Left ventricle myocardium inferior (tissue), 1 donor: ENCODE measurements at places on chromosomes 13 and 19. TPM values are rescaled to one million over a fixed set of nuclear protein-coding genes. Genes with fewer than 3 reads are reported as not detected.

DNA sequence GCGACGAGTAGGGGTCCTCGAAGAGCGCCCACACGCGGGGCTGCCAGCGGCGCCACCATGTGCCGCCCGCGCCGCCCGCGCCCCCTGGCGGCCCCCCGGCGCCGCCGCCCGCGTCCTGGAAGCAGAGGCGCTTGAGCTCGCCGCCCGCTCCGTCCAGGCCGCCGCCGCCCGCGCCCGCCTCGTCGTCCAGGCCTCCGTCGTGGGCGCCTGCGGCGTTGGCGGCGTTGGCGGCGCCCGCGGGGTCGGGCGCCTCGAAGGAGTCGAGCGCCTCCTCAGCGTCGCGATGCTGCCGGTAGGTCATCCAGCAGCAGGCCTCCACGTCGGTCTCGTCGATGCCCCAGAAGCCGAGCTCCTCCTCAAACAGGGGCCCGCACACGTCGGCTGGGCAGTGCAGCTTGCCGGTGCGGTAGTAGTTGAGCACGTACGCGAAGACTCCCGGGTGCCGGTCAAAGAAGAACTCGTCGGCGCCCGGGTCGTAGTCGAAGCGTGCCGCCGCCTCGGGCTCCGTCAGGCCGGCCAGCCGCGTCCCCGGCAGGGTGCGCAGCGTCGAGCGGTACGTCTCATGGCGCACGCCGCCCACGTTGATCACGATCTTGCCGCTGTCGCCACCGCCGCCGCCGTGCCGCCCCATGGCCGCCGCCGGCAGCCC, 829 bp downstream of the KCNC3 start:
- H3K27me3 ChIP-seq: peaks cover 74% of the 10 kb centered on the region
- H3K4me3 ChIP-seq: peak overlapping the region; percentile 62
- DNase-seq: no peak

- H3K27ac ChIP-seq: no peak overlapping the region
- no peaks in the 10 kb centered on the region for H3K36me3 ChIP-seq
These were observed 16.0 kb downstream of the CAMSAP3 start for GRCh38 chr19:7611541-7612279.

GRCh38 chr19:1521636-1522035, 2.2 kb upstream of the PLK5 start:
- H3K27me3 ChIP-seq: peaks cover 53% of the 10 kb centered on the region
- H3K4me1 ChIP-seq: peaks cover 13% of the 10 kb centered on the region
- DNase-seq: peak; percentile 46
- peak overlapping the region; percentile 54 for H3K27ac ChIP-seq
- H3K36me3 ChIP-seq: no peaks in the 10 kb centered on the region

DNA sequence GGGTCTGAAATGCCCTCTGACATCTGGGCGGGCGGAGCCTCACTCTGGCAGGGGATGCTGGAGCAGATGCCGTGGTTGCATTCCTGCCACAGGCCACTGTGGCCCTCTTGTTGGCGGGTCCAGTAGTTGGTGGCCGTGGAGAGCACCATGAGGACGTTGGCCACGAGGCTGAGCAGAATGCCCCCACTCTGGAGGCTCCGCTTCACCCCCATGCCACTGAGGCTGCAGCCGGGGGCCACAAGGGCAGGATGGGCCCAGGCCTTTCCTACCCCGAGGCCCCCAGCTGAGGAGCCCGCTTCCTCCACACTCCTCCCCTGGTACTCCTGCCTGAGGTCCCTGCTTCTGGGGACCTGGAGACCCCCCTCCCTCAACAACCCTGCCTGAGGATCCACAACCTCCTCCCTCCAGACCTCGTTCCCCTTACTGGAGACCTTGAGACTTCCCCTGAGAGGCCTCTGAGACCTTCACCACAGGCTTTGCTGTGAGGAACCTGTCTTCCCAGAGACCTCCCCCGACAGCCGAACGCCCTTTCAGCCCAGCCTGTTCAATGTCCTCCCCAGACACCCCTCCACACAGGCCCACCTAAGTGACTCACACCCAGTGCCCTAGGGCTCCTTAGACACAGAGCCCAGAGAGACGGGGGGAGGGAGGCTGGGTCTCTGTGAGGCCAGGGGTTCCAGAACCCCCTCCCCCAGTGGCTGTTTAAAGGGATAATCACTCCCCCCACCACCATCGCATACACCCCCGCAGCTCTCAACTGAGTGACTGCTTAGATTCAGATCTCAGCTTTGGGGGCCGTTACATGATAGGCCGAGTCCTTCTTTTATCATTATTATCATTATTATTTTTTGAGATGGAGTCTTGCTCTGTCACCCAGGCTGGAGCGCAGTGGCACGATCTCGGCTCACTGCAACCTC, at the start of gene CLDND2:
TSS of gene CLDND2 (minus strand) at position 638 of the 917 bp plus-strand sequence. CDS start at position 212, 426 bp downstream.
- no peaks in the 10 kb centered on the region for H3K27me3 ChIP-seq
- H3K4me3 ChIP-seq: peak within 1 kb of the TSS; percentile 86
- H3K4me1 ChIP-seq: peaks cover 42% of the 10 kb centered on the region
- no peaks in the 10 kb centered on the region for H3K36me3 ChIP-seq
- no peak for DNase-seq
- H3K27ac ChIP-seq: peak within 1 kb of the TSS; percentile 97

- no peak for DNase-seq
- no peaks in the 10 kb centered on the region for H3K4me1 ChIP-seq
- no peaks in the 10 kb centered on the region for H3K36me3 ChIP-seq
These were observed 5.2 kb upstream of the C3 start for GRCh38 chr19:6725513-6726231.

DNA sequence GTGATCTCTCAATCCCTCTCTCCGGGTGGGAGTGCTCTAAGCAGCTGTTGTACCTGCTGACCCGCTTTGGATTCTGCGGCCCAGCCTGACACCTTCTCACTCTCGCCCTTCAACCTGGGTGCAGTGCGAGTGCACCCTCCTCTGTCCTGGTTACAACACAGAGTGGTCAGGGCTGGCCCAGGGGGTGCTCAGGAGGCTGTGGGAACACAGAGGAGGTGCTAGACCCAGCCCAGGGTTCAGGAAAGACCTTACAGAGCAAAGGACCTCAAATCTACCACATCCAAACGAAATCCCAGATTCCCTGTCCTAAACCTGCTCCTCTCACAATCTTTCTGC, 23.7 kb downstream of the ZNF175 start:
- peaks cover 22% of the 10 kb centered on the region for H3K4me1 ChIP-seq
- H3K36me3 ChIP-seq: no peaks in the 10 kb centered on the region
- H3K27me3 ChIP-seq: peaks cover 28% of the 10 kb centered on the region
- peak overlapping the region; percentile 55 for H3K27ac ChIP-seq
- DNase-seq: no peak
- H3K4me3 ChIP-seq: peak overlapping the region; percentile 78

DNA sequence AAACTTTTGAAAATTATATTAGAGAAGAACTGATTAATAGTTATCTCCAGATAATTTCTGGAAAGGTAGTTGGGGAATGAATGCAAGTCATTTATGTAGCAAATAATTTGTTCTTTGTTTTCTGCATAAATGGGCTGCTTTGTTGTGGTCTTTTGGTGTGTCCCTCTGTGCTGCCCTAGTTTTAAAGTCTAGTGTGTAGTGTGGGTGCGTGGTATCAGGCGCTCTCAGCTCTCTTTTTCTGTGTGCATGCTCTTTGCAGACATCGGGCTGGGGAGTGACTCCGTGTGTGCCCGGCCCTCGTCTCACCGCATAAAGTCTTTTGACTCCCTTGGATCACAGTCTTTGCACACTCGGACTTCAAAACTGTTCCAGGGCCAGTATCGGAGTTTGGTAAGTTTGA, 94.5 kb downstream of the ARHGEF7 start:
- H3K36me3 ChIP-seq: peaks cover 4% of the 10 kb centered on the region
- peak overlapping the region; percentile 30 for H3K4me3 ChIP-seq
- H3K27me3 ChIP-seq: no peaks in the 10 kb centered on the region
- peaks cover 97% of the 10 kb centered on the region for H3K4me1 ChIP-seq

KLF2 gene
- 65.2 TPM for total RNA-seq

SLC25A42 gene
- total RNA-seq: 27.2 TPM

POSTN gene
- 52.1 TPM for total RNA-seq
